ENCODE measurements at places on chromosomes 3 and 15. TPM values are rescaled to one million over a fixed set of nuclear protein-coding genes. Genes with fewer than 3 reads are reported as not detected.

GRCh38 chr3:105948101-105948500, 79.3 kb upstream of the CBLB start:
- DNase-seq = no peak

- no peak for DNase-seq
Observed at GRCh38 chr3:188267790-188268335, 113.9 kb downstream of the LPP start.

- DNase-seq = no peak
Observed at GRCh38 chr15:42315521-42315920, 42.3 kb upstream of the TMEM87A start.

GRCh38 chr3:113070072-113070640, 79.4 kb downstream of the GTPBP8 start:
- DNase-seq = peak; percentile 88

The NR1I2 gene
- 0.20 TPM for polyA plus RNA-seq

The GCNT3 gene
- 0.05 TPM for polyA plus RNA-seq

Measured in muscle of back (tissue), 13 donors.